ENCODE measurements at places on chromosomes 12 and 14.

GRCh38 chr14:97377550-97377949 is 580.4 kb downstream of the VRK1 start:
- no peak for DNase-seq

DNA sequence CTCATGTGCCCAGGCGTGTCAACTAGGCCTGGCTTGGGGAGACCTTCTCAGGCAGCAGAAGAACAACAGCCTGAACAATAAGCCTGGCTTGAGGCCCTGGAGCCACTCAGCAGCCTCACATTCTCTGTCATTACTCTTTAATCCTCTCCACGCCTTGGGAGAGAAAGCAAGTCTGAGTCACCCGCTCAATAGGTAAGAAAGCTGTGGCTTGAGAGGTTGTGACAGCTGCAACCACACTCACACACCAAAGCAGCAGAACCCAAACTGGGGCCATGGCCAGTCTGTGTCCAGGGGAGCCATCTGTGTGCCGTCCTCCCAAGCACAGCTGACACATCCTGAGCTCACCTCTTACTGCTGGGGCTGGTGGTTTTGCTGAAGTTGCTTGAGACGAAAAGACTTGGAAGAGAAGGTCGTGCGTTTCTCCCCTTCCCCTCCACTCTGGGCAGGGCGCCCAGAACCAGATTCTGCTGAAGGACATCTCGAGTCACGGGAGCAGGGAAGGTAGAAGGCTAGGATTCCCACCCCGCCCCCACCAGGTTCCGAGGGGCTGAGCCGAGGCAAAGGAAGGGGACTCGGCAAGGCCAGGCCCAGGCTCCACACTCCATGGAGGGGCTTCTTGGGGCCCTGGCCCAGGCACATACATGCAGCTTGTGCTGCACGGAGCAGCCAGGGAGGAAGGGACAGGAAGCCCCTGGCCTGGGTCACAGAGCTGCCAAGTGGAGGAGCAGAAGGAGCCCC is 5.5 kb downstream of the TMEM63C start:
- no peak for DNase-seq

DNA sequence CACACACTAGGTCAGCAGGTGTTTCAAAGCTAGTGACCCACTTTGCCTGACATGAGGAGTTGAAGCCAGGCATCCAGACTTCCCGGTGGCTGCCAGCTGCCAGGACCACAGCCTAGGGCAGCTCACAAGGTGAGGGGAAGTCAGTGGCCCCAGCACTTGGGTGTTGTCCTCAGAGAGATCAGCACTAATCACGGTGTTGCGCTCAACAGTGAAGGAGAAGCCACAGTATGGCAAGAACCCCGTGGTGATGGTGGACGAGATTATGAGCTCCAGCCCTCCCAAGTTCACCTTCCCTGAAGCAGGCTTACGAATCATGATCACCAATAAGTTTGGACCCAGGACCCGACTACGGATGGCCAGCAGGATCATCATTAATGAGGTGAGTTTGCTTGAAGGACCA is 59.9 kb upstream of the RIN3 start:
- DNase-seq, result no peak

DNA sequence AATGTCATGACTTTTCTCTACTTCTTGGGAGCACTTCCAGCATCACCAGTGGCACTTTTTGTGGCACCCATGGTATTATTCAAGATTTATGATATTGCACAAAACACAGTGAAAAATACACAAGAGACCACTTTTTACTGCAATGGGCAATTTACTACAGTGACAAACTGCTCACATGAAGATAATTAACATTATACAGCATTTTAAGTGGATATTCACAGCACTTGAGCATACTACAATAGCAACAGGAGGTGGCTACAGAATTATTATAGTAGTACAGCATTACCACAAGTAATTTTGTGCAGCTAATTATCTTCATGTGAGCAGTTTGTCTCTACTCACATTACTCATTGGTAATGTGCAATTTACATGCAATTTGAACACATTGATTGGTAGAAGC is 18.3 kb downstream of the IL26 start:
- no peak for DNase-seq

GRCh38 chr12:68667896-68668295 is 18.9 kb upstream of the NUP107 start:
- DNase-seq, result no peak

GRCh38 chr12:60930151-60930550 is 1330.1 kb upstream of the USP15 start:
- no peak for DNase-seq

DNA sequence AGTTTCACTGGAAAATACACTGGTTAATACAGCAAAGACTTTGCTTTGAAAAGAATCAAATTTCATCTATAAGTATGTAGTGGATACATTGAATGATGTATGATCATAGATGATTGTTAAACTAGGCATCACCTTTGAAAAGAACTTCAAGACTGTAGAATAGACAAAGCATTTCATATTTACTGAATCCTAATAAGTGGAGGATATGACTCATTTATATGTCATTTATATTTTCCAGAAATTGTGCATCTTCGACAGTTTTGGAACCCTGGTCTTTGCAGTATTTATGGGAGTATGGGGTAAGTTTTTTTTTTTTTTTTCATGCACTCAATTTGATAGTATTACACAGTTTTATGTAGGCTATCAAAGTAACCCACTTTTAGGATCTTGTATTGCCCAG is 161.9 kb downstream of the ANO6 start:
- no peak for DNase-seq

DNA sequence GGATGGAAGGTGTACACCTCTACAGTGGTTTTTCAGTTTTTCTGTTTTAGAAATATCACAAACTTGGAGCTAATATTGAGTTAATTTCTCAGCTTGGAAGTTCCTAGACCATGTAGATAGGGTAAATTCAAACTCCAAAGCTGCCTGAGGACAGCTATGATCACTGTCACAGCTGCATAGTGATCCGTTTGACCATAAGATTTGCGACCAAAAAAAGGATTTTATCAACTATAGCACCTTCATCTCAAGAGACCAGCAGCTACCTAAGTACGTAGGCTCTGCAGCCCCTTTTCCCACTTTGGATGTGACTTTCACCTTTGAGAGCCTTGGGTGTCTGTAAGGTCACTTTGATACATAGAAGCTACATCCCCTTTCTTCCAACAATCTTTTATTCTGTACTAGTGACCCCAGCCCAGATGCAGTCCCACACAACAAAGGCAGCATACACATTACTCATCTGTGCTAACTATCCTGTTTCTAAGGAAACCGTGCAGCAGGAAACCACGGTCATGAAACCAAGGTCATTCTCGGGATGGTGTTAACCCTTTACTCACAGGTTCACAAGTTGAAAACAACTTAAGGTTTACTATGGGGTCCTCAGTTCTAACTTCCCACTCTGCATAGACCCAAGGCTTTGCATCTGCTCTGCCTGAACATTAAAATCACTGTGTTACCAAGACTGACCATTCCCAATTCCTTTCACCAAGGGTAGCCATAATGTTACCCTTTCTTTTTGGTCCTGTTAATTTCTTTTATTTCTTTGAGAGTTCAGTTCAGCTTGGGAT is 75.4 kb downstream of the IFT81 start:
- no peak for DNase-seq

DNA sequence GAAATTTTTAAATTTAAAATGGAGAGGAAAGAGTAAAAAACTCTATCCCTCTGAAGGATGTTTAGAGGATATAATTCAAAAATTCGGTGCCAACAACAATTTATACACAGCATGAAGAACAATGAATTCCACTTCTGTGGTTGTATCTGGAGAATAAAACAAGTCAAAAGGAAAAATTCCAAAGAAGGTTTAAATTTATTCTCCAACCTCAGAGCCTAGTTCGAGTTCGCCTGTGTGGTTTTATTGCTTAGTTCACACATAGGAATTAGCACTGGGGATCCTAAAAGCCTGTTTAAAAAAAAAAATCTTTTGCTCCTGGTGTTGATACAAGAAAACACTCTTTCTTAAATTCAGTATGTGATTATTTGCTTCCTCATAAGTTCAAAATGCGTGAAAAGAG is 79.2 kb downstream of the LLPH start:
- DNase-seq, result no peak

- DNase-seq, result peak; percentile 49
Measured at GRCh38 chr12:7219599-7220243, 30.2 kb downstream of the PEX5 start.

DNA sequence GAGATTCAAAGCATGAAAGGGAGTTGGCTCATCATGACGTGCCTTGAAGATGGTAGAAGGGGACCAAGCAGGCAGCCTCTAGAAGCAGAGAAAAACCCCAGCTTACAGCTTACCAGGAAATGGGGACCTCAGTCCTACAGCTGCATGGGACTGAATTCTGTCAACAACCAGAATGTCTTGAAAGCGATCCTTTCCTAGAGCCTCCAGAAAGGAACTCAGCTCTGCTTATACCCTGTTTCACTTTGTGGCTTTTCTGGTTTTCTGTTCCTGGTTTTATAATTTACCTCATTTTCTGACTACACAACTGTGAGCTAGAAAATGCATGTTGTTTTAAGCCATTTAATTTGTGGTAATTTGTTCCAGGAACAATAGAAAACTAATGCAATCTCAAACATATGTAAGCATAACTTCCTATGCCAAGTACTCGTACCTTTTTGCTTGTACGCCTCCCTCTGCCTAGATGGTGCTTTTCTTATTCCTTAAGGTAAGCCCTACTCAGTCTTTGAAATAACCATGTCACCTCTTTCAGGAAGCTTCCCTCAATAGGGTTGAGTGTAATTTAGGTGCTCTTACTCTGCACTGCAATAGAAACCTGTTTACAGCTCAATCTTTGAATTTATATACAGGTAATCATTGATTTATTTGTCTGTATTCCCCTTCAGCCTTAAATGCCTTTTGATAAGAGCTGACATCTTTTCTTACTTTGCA is 348.8 kb downstream of the TMEM117 start:
- no peak for DNase-seq

DNA sequence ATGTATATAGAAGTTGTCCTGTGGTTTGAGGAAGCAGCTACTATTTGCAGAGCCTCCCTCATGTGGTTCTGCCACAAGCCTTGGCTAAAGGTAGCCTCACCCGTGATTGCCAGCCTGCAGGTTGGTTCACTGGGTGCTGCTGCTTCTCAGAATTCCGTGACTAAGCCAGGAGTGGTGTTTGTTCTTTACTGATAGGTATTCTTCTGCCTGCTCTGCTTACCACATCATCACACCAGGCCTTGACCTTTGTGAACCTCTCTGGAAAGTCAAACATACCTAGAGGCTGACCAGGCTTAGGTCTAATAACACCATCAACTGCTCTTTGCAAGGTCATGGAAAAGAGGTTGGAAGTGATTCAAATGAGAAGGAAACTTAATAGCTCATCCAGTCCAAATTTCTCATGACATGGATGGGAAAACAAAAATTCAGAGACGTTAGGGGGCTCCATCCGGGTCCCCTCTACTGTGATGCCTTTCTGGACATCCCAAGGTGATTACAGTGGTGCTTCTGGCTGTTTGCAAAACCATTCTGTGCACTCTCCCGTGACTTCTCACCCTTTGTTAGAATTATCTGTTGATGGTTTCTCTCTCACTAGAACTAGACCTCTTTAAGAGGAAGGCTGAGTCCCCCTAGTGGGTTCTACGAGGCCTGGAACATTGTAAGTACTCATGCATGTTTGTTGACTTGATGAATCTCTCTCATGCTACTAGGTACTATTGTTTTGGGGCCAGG is 8.5 kb upstream of the SOCS2 start:
- no peak for DNase-seq

- no peak for DNase-seq
Measured at GRCh38 chr14:79602045-79602444, 609.3 kb downstream of the DIO2 start.

GRCh38 chr12:13437541-13437940 is 241.0 kb downstream of the EMP1 start:
- DNase-seq, result no peak

GRCh38 chr14:70303545-70304293 is 55.8 kb downstream of the COX16 start:
- no peak for DNase-seq

DNA sequence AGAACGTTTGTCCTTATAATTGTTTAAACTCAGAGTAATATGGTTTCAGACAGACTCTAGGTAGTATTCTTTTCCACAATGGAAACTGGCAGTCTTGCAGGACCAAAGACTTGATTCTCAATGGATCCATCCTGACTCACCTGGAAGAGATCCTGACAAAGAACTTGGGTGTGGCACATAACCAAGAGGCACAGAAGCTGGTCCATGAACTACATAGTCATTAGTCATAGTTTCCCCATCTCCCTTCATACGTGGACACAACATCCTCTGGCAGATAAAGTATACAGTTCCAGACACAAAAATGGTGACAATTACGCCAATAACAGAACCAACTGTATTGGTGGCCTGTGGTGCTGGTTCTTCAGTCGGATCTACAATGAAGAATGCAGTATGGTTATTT is 55.8 kb downstream of the BCL2L14 start:
- no peak for DNase-seq

GRCh38 chr12:121446750-121447149 is 46.8 kb downstream of the RNF34 start:
- DNase-seq, result no peak

- DNase-seq, result no peak
Measured at GRCh38 chr14:68397822-68398221, 395.0 kb downstream of the ZFP36L1 start.
